ENCODE measurements at places on chromosomes 3 and 15.
A peak's percentile ranks its signal among the peaks of the same experiment; 100 is the strongest.

GRCh38 chr3:157500232-157500631 is 3.0 kb downstream of the VEPH1 start:
- DNase-seq, result no peak

DNA sequence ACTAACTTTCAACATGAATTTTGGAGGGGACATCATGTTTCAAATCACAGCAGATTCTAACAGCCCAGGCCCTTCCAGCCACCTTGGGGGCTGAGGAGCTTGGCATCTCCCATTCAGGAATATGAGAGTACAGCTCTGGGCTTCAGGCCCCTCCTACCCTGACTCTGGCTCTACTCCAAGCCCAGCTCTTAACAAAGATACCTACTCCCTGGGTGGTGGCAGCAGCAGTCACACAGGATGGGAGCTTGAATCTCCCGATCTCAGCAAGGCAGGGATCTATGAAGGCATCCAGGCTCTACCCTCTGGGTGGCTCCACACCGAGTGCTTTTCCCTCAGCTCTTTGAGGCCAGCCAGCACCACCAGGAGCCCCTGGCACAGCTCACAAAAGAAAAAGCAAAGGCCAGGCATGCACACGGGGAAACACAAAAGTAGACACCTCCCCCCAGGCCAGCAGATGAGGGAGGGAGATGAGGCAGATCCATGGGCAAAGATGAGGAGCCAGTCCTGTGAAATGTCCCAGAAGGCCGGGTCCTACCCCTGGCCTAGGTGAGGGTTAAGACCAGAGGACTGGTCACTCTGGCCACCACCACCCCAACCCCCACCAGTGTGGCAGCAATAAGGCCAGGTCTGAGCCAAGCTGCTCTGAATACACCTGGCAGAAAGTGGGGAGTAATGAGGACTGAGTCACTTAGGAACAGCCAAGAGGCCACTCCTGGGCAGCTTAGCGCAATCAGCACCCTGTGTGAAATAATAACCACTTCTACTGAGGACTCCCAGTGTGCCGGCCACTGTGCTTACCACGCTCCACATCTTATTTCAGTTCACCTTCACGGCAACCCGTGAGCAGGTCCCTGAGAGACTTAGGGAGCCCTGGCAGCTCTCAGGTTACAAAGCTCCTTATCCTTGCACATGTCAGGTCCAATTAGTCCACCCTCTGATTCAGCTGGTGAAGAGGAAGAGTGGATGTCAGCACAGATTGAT is 24.3 kb downstream of the PLA2G4F start:
- DNase-seq, result no peak

DNA sequence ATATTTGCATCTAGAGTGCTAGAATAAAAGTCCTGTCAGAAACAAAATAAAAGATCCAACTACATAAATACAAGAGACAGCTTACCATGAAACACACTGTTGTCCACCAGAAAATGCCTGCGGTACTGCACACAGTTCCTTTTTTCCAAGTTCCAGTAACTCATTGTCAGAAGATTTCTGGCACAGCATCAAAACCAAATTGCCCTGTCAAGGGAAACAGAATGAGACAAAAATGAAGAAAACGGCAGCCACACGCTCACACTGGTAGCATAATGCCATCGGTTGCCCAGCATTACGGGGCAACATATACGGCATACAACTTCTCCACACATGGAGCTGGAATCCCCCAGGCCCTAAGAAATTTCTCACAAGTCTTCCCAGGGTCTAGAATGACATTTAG is 40.8 kb downstream of the PLCH1 start:
- no peak for DNase-seq

DNA sequence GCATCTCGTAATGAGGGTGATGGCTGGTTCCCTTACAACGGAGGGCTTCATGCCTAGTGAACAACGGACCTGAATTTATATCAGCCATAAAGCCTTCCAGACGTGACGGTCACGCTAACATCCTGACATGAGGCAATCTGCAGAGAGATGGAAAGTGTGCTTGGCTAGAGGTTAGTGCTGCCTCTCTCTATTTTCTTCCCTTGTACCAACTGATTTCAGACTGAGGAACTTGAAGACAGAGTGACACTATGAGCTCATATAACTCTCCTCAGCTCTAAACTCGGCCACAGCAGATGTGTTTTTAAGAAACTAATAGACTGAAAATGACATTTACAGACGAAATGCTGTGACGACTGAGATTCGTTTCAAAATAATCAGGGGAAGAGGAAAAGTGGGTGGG is 122.4 kb downstream of the XXYLT1 start:
- no peak for DNase-seq

DNA sequence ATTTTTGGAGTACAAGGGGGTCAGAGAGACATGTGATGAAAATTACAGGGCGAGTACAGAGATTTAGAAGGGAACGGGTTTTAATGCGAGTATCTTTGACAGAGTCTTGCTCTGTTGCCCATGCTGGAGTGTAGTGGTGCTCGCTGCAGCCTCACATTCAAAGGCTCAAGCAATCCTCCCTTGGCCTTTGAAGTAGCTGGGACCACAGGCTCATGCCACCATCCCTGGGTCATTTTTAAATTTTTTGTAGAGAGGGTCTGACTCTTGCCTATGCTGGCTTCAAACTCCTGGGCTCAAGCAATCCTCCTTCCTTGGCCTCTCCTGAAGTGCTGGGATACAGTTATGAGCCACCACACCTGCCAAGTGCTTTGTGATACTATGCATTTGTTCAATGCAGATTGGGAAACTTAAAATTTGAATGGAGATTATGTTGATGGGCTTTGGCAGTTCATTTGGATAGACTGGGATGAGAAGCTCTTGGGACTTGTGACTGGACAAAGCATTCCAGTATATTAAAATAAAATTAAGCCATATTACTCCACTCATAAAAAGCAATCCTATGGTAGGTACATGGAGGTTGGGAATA is 4.0 kb upstream of the LMLN start:
- DNase-seq, result no peak

GRCh38 chr3:136979684-136980083 is 21.9 kb downstream of the IL20RB start:
- DNase-seq, result no peak

DNA sequence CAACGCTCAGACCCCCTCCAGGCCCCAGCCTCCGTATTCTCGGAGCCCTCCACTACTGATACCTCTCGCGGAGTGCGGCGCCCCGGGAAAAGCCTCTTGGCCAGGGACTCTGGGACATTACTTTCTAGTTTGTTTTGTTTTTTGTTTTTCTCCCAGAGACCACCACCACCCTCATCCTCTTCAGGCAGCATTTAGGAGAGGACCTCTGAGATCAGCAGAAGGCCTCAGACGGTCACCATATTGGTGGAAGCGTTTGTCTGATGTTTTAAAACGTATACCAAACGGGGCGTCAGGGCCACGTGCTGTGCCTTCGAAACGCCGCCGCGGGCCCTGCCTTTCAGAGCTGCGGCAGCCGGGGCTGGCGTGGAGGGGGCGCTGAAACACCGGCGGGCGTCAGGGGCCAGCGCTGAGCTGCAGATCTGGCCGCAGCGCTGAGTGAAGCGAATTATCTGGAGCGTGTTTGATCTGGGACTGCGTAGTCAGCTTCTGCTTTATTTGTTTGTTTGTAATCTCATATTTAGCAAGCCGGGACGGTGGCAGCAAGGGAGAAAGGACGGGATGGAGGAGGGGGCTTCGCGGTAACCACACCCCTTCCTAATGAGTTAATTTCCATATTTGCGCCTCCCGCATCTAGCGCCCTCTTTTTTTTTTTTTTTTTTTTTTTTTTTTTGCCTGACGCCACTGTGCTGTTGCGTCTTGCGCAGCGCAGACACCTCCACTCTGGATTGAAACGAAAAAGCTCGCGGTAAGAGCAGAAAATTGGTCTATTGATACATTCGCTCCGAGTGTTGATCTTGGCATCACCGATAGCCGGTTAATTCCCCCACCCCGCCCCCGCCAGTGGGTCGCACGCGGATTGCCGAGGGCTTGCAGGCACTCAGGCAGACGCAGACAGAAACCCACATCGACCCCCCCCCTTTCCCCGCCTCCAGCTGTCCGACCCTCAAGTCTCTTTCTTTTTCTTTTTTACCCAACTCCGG is 14.9 kb downstream of the SOX2 start:
- peak; percentile 66 for DNase-seq

DNA sequence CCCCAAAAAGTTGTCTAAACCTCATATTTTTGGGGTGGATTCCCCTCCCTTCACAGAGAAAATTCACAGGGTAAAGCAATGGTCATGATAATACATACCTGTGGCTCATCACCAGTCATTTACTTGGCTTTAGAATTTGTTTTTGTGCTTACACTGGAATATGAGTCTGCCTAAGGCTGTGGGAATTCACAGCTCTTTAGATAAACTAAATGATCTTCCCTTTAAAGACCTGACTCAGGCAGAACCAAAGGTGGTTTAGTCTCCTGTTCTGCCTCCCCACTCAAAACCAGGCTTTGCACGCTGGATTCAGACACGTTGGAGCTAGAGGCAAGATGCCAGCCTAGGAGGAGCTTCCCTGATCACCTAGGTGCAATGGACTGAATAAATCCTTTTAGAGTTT is 40.3 kb upstream of the BNC1 start:
- no peak for DNase-seq

DNA sequence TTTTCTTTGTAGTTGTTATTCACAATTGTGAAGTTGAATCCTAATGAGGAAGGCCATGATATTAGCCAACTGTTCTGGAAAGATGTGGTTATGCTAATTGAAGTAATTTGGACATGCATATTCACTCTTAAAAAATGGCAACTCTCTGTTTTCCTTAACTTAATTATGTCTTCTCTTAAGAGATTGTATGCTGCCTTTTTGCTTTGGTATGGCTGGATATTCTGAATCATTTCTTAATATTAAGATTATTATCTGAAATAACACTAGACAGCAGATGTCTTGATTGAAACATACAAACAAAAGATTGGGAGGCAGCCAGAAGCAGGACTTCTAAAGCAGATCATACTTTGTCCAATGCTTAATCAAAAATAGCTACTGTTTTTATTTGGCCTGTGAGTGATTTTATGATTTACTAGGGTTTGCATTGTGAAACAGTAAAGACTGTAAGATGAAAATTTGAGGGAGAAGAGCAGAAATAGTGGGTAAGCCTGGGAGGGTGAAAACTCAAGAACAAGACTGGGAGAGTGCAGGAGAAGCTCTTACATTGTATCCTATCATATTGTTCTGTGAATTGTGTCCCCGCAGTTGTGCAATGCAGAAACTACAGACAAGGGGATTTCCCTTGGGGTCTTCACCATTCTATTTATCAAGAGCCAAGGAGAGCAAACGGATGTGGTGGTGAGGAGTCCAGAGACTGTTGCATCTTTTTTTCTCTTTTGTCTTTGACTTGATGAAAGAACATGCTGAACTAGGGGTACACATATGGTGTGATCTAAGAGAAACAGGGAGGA is 554.8 kb downstream of the TUSC7 start:
- no peak for DNase-seq

DNA sequence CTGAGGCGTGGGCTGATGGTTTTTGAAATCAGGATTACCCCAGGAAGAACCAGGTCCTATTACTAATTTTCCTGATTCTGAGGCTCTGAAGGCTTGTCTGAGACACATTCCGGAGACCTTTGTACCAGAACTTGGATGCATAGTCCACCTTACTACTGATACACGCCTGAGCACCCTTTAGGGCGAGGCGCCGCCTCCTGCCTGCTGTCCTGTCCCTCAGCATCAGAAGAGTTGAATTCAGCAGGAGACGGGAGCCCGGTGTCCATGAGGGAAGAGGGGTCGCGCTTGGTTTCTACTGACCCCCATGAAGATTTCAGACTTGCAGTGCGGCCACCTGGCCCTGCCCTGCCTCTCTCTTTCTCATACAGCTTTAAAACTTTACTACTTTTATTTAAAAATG is 49.9 kb downstream of the KLF13 start:
- DNase-seq, result no peak

DNA sequence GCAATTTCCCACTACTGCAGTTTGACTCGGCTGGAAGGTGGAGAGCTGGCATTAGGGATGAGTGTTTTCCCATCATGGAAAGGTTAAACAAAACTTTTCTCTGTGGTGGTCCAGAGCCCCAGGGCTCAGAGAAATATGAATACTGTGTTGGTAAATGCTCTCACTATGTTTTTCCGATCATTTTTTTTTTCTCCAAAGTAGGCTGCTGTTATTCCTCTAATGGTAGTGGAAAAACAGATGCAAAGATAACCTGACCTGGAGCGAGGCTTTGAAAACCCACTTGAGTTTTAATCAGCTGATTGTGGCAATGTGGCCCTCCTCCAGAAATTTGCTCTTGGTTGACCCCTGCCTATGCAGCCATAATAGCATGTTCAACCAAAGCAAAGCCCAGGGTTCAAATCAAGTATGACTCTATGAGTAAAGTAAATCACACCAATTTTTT is 320.8 kb upstream of the CTNNB1 start:
- no peak for DNase-seq

DNA sequence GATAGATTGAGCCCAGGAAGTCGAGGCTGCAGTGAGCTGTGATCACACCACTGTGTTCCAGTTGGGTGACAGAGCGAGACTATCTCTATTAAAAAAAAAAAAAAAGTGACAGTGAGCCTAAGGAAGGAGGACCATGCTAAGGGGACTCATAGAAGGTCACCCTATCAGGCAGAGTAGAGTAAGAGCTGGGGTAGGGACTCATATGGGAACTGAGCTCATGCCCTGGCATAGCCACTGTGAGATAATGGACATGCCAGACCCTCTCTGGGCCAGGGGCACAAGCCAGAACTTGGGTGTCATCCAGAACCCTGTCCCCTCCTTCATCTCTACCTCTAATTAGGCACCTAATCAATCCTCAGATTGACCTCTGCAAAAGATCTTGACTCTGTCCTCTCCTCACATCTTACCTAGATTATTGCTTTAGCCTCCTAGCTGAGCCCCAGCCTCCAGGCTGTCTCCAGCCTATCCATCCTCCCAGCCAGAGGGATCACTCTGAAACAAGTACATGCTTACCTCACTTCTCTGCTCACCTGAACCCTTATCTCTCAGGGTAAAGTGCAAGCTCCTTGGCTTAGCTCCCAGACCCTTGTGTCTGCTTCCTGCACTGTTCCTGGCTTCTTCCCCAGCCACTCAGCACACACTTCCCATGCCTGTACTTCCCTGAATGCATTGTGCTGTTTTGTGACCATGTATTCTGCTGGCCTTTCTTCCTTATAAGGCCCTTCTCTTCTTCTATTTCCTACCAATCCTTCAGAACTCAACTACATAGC is 76.4 kb downstream of the DAPK2 start:
- no peak for DNase-seq

- no peak for DNase-seq
Observed at GRCh38 chr3:144502402-144502801, 530.8 kb downstream of the DIPK2A start.

GRCh38 chr3:132445817-132446216 is 28.5 kb downstream of the DNAJC13 start:
- no peak for DNase-seq
